Fibroblast of skin of left biceps (primary cell): ENCODE measurements at places on chromosomes 4 and X.

DNA sequence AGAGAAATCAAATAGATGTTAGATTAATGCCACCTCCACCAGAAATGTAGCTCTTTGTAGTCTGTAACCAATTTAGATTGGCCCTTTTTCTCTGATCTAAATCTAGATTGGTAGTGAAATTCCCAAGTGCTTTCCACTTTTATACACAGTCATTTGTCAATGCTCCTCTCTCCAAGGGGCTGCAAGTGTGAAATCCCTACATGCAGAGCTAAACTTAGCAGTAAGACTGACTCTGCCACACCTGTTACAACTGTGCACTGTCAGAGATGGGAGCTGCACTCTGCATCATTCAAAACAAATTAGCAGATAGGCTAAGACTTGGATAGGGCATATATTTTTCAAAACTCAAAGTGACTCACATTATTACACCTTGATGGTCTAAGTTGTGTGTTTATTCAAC lies 9.1 kb downstream of the SERTM2 start:
- DNase-seq, result no peak

- no peak for DNase-seq
Measured at GRCh38 chr4:79338148-79338547, 12.3 kb upstream of the NAA11 start.

DNA sequence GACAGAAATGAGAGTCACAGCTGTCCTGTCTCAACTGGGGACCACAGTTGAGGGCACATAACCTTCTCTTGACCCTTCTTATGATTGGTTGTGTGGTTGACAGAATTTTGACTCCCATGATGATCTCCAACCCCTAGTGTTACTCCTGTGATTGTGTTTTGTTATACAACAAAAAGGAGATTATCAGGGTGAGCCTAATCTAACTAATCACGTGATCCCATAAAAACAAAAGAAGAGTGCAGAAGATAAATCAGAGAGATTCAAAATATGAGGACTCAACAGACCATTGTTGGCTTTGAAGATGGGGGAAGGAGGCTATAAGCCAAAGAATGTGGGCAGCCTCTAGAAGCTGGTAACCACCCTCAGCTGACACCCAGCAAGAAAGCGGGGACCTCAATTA lies 72.7 kb downstream of the GUCY2F start:
- no peak for DNase-seq

GRCh38 chrX:8845060-8845459 lies 43.9 kb upstream of the FAM9A start:
- no peak for DNase-seq

GRCh38 chrX:115642311-115642710 lies 81.3 kb downstream of the PLS3 start:
- no peak for DNase-seq

DNA sequence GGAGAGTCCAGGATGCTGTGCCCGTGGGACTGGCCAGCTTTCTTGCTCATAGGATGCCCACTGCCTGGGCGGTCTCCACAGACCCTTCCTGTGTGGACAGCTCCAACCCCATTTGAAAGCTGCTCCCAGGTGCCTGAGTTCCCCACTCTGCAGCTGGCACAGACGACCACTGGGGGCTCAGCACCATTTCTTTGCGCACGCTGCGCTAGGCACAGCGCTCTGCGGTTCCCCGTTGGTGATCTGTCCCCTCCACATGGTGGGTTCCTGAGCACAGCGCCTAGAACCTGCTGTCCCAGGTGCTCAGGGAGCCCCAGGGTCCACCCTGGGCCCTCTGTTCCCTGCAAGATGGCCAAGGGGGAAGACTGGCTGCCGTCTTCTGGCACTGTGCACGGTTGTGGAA lies 45.4 kb upstream of the AFAP1 start:
- no peak for DNase-seq

DNA sequence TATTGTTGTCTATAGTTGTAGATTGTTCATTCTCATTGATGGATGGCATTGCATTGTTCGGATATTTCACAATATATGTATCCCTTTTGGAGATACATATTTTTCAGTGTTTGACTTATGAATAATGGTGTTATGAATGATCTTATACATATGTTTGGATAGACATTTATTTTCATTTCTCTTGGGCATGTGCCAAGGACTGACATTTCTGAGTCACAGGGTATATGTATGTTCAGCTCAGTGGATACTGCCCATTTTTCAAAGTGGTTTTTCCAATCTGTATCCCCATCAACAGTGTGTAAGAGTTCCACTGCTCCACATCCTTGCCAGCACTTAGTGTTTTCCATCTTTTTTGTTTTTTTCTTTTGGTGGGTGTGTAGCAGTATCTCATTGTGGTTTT lies 45.0 kb upstream of the RAB40AL start:
- peak; percentile 2 for DNase-seq

DNA sequence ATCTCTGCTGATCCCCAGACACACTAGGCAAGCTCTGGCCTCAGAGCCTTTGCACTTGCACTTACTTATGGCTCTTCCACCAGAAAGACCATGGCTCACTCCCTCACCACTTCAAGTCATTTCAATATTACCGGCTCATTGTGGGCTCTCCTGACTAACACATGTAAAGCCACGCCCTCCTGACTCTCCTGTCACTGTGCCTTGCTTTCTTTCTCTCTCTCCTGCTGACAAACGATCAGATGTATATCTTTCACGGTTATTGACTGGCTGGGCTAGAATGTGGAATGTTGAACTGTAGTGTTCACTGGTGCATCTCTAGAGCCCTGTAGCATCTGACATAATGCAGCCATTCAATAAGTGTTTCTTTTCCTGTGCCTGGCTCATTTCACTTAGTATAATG lies 425.1 kb downstream of the RAB28 start:
- no peak for DNase-seq

DNA sequence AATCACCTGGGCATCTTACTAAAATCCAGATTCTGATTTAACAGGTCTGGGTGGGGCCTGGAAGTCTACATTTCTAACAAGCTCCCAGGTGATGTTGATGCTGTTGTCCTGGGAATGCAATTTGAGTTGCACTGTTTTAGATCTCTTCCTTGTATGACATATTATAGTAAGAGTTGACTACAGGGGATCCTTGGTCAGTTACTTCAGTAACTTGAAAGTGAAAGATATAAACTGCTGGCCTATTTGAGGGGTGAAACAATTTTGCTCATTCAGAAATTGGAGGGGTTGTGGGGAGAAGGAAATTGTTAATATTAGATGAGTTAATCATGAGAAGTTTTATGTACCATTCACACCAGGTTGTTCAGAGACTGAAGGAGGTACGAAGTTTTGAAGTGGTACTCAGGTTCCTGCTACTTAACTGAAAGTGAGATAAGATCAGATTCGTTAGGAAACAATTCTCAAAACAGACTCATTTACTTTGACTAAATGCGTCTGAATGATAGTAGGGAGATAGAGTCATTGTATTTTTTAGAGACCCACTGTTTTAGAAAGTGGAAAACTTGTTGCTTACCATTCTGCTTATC lies 12.5 kb downstream of the SH2D1A start:
- DNase-seq, result no peak

- no peak for DNase-seq
Measured at GRCh38 chr4:185467101-185467500, 4.4 kb downstream of the CCDC110 start.

GRCh38 chr4:87240341-87240740 lies 19.9 kb upstream of the KLHL8 start:
- DNase-seq, result no peak

DNA sequence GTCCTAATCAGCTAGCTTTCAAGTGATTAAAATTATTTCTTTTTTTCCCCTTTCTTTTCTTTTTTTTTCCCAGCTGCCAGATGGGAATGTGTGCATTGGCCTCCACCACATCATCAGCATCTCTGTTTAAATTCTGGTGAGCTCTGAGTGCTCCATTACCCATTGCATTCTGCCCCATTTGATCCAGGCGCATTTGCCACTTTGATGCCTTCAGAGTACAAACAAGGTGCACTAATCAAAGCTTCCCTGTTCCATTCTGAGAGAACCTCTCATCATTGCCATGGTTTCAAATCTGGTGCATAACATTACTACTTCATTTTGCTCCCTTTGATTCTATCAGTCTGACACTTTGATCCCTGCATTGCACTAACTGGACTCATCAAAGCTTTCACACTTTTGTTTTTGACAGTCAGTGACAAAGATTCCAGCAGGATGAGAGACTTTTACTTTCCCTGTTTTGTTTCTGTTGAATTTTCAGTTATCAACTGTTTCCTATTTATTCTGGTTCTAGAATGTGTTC lies 238.8 kb upstream of the PCDH10 start:
- DNase-seq, result no peak

- no peak for DNase-seq
Measured at GRCh38 chrX:148647651-148648050, 147.2 kb downstream of the AFF2 start.

GRCh38 chr4:22313976-22314375 lies 201.9 kb downstream of the ADGRA3 start:
- no peak for DNase-seq

DNA sequence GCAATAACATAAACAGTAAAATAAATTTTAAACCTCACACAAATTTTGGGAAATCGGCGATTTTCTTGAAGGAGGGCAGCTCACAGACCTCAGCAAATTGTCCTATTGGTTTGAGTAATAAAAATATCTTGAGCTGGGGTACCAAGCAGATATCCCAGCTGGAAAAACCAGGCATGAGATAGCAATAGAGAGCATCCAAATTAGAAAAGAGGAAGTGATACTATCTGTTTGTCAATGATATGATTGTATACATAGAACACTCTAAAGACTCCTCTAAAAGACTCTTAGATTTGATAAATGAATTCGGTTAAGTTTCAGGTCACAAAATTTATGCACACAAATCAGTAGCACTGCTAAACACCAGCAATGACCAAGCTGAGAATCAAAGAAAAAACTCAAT lies 90.5 kb upstream of the ACTRT1 start:
- no peak for DNase-seq

GRCh38 chrX:154431341-154431740 lies 2.9 kb downstream of the ATP6AP1 start:
- DNase-seq, result no peak

DNA sequence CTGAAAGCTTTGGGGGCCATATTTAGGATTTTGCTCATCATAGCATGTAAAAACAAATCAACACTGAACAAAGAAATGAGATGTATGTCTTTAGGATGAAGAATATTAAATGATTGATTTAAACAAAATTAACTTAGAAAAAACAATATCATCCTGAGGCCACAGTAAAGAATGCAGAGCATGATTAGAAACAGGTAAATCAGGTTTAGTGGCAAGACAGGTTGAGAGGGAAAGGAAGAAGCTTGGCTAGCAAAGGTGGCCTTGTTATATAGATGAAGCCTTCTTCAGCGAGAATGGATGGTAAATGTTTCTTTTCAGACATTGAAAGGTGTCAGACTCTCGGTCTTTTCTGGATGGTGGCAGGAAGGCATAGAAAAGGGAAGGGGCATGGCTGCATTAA lies 11.9 kb upstream of the MAGEB16 start:
- DNase-seq, result no peak

- no peak for DNase-seq
Measured at GRCh38 chr4:17921451-17921850, 100.1 kb downstream of the LCORL start.

- no peak for DNase-seq
Measured at GRCh38 chr4:176818531-176818930, 25.8 kb upstream of the VEGFC start.

DNA sequence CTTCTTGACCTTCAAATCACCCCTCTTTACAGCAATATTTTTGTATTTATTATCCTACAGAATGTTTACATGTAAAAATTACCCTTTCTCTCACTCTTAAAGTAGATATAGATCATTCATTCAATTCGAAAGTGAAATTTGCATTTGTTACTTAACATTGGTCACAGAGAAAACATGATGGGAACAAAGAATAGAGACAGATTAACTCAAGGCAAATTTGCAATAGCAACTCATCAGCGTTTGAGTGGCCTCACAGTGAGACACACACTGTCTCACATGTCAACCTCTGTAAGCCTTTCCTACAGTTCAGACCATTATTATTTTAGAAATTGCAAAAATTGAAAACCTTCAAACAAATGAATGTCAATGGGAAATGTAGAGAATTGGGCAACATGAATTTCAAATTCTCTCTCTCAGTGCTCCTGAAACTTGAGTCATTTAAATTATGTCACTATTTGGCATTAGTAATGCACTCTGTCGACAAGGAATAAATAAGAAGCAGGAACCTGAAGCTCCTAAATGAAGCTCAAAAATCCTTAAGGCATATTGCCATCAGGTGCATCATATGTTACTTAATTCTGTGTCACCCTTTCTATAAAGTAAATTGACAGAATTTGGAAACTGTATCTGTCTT lies 148.3 kb upstream of the ANXA10 start:
- DNase-seq, result no peak

DNA sequence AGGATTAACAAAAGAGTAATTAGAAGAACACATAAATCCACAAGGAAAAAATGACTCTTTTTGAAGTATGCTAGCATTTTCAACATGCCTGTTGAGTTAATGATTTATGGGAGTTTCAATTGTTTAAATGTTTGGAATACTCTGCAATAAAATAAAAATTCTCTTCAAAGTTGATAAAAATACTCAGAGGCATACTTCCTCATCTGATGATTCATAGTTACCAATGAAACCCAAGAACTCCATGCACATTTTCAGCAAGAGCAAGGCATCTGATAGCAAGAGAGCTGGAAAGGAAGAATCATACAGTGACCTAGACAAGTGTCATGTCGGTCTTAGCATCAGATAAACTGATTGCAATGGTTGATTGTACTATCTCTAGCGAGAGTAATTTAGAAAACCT lies 443.7 kb upstream of the ATOH1 start:
- DNase-seq, result peak; percentile 43

- DNase-seq, result no peak
Measured at GRCh38 chr4:82704156-82704555, 94.4 kb downstream of the SCD5 start.

- no peak for DNase-seq
Measured at GRCh38 chrX:106903291-106903824, at the start of gene RIPPLY1. TSS of gene RIPPLY1 (minus strand) at chrX:106903341. CDS start at chrX:106903287, 54 bp downstream.

- peak; percentile 70 for DNase-seq
Measured at GRCh38 chrX:119503484-119503861, 35.2 kb downstream of the SLC25A5 start.

DNA sequence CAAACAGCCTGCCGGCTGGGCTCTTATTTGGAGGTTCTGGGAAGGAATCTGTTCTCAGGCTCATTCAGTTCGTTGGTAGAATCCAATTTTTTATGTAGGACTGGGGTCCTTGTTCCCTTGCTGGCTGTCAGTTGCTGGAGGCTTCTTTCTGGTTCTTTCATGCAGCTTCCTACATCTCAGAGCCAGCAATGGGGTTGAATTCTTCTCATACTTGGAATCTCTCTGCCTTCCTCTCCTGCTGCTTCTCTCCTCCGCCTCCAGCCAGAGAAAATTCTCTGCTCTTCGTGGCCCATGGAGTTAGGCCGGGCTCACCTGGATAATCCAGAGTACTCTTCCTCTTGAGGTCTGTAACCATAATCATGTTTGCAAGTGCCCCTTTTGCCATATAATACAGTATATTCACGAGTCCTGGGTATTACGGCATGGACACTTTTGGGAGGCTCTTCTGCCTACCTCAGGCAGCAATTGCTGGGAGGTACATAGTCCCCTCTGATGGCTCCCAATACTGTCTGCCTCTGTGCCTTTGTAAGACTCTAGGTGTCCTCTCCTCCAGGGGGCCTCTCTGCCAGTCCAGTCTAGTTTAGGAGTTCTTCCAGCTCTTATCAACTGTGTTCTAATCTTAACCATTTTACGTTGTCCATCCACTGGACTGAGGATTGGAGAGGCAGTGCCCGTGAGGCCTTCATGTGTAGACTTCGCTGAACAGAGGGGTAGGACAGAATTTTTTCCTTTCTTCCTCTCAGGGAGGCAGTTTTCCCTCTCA lies 2.2 kb downstream of the TRMT44 start:
- no peak for DNase-seq

GRCh38 chr4:87005690-87006425 lies 71.0 kb downstream of the AFF1 start:
- no peak for DNase-seq
